ENCODE measurements at places on chromosomes 1 and 21.
A peak's percentile ranks its signal among the peaks of the same experiment; 100 is the strongest.

DNA sequence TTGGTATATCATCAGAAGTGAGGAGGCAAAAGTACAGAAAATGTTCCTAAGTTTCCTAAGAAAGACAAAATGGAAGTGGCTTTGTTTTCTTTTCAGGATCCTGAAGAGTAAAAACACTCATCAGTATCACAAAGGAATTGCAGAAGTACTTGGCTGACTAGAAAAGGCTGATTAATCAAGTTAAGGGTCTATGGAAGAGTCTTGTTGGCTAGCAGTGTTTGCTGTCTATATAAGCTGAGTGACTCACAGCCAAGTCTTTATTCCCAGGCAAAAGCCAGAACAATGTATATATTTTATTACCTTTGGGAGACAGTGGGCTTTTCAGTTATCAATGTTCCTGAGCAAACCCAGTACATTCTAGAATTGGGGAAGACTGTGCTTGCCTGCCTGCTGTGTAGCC is 777.0 kb downstream of the PLA2G4A start:
- no peak for DNase-seq

- DNase-seq = no peak
These were observed 10.4 kb upstream of the BCAR3 start for GRCh38 chr1:93692026-93692425.

DNA sequence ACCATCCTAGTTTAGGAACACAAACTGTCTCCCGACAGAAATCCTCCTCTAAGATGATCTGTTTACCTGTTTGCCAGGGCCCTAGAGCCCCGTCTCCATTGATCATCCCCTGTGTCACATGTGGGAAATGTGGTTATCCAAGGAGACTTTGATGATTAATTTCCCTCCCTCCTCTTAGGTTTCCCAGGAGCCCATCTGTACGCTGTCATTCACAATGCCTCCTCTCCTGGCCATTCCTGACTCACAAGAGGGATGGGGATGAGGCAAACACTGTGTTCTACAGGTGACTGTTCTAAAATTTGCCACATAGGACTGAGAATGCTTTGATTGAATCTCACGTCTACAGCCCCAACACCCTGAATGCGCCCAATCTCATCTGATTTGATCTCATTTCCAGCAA is 50.0 kb downstream of the TNR start:
- DNase-seq = no peak

GRCh38 chr1:87178441-87178840 is 150.2 kb upstream of the LMO4 start:
- DNase-seq = no peak

GRCh38 chr21:33968080-33968994 is 52.7 kb upstream of the ATP5PO start:
- DNase-seq = peak; percentile 40

DNA sequence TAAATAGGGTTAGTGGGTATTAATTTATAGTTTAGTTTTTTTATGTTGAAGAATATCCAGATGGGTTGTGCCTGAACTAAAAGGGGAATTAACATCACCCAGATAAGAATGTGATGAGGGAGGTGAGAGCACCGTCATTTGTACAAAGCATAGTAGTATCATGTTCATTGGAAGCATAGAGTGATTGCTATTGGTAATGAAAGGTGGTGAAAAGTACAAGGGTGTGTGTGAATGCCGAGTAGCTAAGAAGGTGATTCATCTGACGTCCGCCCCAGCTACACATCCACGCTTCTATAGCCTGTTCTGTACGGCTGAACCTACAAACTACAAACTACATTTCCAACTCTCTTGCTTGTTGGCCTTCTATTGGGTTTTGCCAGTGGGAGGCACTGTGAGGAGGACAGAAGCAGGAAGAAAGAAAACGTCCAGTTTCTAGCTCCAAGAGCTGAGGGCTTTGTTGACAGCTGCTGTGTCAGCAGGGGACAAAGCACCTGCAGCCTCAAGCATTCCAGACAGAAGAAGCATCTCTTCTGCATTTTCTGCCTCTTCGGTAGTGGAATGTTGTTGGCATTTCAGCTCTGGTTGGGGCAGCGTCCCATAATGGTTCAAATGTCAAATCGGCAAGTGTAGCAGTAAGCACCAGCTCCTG is 404.8 kb downstream of the KCTD3 start:
- DNase-seq = no peak
